ENCODE measurements at places on chromosomes 5 and 9.
A peak's percentile ranks its signal among the peaks of the same experiment; 100 is the strongest.

- DNase-seq: no peak
These were observed 162.9 kb downstream of the TSSK1B start for GRCh38 chr5:113271745-113272454.

DNA sequence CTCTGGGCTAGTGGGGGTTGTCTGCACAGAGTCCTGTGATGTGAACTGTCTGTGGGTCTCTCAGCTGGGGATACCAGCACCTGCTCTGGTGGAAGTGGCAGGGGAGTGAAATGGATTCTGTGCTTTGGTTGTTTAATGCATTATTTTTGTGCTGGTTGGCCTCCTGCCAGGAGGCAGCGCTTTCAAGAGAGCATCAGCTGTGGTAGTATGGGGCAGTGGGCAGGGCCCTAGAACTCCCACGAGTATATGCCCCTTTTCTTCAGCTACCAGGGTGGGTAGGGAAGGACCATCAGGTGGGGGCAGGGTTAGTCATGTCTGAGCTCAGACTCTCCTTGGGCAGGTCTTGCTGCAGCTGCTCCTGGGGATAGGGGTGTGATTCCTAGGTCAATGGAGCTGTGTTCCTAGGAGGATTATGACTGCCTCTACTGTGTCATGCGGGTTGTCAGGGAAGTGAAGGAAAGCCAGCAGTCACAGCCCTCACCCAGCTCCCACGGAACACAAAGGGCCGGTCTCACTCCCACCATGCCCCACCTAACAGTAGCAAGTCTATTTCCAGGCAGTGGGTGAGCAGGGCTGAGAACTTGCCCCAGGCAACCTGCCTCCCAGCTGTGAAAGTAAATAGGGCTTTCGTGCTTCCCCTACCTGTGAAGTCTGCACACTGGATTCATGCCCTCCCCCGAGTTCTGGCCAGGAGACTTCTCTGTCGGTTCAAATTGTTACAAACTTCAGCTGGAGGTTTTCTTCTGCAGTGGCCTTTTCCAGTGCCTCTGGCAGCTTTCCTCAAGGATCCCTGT, 25.7 kb upstream of the FAM81B start:
- no peak for DNase-seq

- no peak for DNase-seq
These were observed 185.7 kb upstream of the GNA14 start for GRCh38 chr9:77833561-77834429.

DNA sequence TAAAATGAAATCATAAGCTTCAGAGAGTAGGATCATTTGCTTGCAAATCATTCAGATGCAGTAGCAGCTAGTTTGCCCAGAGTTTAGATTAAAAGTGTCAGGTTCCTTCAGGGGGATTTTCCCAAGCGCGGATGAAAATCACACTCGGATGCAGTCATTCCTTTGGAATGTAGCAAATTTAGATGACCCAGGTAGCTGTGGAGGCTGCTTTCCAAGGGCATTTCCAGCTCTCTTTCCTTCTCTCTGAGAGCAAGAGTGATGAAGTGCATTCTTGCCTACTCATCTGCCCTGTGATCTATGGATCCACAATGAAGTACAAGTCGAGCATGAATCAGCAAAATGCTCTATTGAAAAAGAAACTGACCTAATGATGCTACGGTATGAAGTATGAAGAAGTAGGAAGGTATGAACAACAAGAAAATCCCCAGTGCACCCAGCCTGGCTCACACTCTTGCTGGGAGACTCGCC, 200.2 kb downstream of the PLK2 start:
- no peak for DNase-seq

GRCh38 chr5:1513326-1514026, 10.3 kb downstream of the LPCAT1 start:
- DNase-seq: no peak

- DNase-seq: no peak
These were observed 12.9 kb downstream of the MYORG start for GRCh38 chr9:34363619-34364351.

DNA sequence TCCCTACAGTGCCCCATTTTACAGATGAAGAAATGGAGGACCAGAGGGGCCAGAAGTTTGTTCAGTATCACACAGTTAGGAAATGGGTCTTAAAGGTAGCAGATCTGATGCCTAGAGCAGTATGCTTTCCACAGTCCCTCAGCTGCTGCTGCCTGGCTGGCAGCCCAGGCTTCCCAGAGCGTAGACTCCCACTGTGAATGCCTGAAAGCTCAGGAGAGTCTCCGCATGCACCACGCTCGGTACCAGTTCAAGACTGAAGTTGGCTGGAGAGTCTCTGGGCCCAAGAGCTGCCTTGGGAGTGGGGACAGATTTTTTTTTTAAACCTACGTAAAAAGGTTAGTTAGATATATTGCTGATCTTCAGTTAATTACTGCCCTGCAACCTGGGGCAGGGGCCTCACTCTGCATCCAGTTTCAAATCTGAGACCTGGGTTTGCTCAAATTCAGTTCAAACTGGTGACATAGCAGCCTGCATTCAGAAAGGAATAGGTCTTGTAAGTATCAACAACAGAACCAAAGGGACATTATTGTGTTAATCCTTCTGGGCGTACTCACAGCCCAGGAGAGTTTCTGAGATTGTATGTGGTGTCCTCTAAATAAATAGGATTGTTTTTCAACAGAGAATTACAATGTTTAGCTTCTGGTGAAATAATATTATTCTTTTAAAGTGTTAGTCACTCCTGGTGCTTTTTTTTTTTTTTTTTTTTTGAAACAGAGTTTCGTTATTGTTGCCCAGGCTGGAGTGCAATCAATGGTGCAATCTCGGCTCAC, 8.3 kb downstream of the NANS start:
- DNase-seq: no peak

DNA sequence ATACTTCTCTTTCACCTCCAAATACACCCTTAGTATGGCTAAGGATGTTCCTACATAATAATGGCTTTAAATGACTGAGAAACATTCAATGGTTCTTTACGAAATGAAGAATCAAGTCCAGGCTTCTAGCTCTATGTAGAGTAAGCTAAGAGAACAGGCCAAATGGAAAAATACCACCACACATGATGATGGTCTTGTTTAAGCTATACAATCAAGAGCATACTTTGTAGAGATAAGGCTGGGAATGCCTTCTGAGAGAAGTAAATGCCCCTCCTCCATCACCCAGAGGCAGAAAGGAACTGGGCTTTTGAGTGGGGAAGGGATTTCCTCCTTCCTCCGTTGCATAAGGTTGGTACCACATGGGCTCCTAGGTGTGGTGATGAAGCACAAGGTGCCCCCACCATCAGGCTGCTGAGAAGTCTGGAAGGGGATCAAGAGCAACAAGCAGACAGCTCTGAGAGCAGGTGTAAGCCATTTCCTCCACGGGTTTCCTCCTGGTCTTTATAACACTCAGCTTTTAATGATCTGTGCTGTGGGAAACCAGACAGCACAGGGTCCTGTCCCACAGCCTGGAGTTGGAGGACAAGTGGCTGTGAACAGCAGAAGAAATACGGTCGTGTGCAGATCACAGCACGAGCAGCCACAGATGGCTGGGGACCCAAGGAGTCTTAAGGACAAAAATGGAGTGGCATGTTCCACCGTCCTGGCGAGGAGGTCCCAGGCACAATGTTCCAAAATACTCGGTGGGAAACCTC, 396.9 kb downstream of the CTNND2 start:
- DNase-seq: no peak

- DNase-seq: peak; percentile 12
These were observed 18.9 kb downstream of the TCF7 start for GRCh38 chr5:134133188-134133994.

- no peak for DNase-seq
These were observed 8.0 kb downstream of the SIL1 start for GRCh38 chr5:139190125-139190524.

DNA sequence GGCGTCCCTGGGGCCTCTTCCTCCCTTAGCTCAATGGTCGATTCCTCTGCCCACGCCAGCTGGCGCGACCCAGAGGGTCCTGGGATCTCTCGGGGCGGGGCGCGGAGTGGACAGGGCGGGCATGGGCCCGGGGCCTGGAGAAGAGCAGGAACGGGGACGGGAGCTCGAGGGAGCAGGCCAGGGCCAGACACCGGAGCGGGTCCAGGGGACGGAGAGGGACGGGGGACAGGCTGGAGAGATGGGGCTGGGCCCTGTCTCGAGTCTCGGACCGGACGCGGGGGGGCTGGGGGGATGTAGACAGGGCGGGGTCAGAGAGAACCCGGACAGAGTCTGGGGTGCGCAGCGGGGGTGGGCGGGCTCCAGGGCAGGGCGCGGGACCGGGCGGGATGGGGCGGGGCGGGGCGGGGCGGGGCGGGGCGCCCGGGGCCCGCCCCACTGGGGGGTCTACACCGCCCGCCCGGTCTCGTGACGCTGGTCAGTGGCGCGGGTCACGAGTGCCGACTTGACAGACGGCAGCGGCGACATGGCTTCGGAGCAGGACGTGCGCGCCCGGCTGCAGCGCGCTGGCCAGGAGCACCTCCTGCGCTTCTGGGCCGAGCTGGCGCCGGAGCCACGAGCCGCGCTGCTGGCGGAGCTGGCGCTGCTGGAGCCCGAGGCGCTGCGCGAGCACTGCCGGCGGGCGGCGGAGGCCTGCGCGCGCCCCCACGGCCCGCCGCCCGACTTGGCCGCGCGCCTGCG, at the start of gene UAP1L1:
UAP1L1 (plus strand) TSS at position 508 of the 738 bp plus-strand sequence; CDS start at position 524, 16 bp downstream.
- DNase-seq: peak; percentile 40

GRCh38 chr9:98430535-98431292, 175.3 kb upstream of the TBC1D2 start:
- no peak for DNase-seq

DNA sequence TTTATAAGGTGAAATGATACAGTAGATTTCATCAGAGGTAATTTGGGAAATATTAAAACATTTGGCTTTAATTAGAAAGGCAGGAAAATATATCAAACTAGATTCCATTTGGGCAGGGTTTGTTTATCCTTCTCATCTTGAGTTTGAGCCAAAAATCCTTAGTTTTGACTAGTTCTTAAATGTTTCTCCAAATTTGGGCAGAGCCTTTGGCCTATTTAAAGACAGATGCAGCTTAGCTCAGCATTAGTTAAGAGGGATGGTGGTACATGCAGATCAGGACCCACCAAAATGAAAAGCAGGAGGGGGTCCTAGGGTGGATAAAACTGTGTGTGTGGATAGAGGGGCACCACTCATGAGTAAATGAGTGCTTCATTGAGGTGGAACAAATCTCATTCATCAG, 20.3 kb upstream of the ARRDC3 start:
- DNase-seq: no peak

DNA sequence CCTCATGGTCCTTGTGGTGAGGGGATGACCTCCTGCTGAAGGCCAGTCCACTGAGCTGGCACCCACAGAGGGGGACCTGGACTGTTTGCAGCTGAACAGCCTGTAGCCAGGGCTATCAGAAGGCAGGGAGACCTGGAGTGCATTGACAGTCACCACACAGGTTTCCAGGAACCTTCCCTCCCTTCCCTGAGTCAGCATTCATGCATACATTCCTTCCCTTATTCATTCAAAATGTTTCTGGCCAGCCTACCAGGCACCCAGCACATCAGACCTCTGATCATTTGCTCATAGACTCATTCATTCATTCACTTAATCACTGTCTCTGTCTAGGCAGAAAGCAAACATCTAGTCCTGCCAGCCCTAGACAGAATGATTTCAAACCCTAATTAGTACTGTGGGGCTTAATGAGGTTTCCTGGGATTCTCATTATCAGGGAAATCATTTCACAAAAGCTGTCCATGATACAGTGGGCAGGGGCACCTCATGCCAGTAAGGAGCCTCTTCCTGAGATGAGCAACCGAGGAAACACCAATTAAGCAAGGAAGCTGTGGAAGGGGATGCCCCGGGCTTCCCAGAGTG, 110.1 kb upstream of the PPP1R26 start:
- no peak for DNase-seq

GRCh38 chr9:113536166-113536482, 72.6 kb downstream of the RGS3 start:
- DNase-seq: no peak

- peak; percentile 8 for DNase-seq
These were observed 135.0 kb downstream of the ENTREP1 start for GRCh38 chr9:69460012-69460411.

- DNase-seq: no peak
These were observed 78.9 kb downstream of the OR2K2 start for GRCh38 chr9:111250875-111251842.

DNA sequence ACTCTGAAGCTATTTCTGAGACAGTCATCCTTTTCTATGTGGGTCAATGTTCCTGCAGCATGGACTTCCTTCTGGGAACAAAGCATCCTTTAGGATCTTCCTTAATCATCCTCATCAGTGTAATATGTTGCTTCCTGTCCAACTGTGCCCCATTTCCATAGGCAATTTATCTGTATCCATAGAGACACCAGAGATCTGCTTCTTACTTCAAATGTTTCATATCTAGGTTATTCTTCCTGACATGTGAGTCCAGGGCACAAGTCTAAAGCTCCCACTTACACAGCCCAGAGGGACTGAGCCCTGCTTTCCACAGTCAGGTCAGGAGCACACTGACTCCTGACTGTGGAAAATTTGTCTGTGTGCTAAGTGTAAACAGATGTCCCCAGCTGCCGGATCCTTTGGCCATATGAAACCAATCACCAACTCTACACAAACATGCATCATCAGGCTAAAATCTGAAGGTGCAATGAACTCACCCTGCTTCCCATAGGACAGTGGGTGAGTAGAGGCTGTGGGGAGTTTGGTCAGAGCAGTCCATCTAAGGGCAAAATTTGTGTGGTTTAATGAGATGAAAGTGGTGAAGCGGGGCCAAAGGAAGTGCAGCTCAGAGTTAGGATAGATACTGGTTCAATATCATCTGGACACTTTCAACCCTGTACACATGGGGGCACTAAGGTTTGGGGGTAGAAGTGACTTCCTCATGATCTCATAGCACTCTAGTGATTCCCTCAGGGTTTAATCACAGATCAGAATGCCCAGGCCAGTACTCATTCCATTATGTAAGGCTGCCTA, 85.2 kb upstream of the TNC start:
- no peak for DNase-seq

DNA sequence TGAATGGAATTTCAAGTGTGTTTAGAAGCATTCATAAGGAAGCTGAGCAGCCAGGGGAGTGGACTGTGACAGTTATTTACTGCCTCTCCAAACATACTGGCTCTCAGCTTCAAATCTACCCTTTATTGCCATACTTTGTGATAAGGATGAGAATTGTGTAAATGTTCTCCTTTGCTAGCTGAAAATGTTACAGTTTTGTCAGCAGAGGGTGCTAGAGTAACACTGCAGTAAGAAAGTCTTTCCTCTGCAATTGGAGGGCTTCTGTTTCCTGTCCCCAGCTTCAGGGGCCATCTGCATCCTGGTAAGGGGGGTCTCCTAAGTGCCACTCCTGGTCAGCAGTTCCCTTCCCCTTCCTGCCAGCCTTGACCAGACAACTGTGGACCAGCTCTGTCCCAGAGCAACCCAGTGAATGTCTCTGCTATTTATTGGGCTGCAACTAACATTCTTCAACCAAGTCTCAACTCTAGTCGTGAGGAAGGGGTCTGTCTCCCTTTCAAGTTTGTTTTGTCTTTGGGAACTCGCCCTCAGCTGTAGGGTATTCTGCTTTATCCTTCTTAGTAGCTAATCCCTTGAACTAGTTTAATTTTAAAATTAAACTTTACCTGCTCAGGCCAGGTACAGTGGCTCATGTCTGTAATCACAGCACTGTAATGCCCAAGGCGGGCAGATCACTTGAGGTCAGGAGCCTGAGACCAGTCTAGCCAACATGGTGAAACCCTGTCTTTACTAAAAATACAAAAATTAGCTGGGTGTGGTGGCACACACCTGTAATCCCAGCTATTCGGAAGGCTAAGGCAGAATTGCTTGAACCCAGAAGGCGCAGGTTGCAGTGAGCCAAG, 45.3 kb downstream of the RAPGEF6 start:
- no peak for DNase-seq

- DNase-seq: no peak
These were observed 17.4 kb downstream of the RXRA start for GRCh38 chr9:134343637-134344036.
